ENCODE measurements at places on chromosomes 2 and 18.

- no peak for DNase-seq
Measured at GRCh38 chr2:62794791-62795190, 89.3 kb downstream of the EHBP1 start.

DNA sequence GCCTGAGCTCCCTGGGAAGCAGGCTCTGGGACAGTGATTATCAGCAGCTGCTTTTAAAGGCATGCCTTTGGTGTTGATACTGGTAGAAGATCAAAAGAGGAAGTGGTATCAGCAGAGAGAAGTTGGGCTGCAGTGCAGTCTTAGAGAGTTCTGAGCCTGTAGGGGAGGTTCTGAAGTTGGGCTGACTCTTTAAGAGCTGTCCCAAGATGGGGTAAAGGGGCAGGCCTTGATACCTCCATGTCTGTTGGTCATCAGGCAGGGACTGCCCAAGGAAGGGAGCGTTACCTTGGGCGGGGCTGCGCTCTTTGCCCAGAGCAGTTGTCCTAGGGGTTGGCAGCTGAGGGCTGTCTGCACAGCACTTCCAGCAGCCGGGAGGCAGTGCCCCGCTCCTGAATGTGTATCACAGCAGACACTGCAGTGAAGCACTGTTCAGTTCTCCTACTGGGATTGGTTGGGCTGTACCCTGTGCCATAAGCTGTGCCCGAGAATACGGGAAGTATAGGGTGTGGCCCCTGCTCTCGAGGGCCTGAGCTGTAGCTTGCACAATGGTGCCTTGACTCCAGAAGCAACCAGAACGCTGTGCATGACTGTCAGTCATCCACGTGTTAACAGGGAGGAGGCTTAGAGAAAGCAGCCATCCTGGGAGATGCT lies 177.0 kb downstream of the CTIF start:
- no peak for DNase-seq

GRCh38 chr18:71443706-71444480 lies 1100.2 kb downstream of the CBLN2 start:
- DNase-seq = no peak

GRCh38 chr2:228938629-228939028 lies 332.5 kb downstream of the PID1 start:
- DNase-seq = no peak

- no peak for DNase-seq
Measured at GRCh38 chr2:236282406-236282805, 18.2 kb upstream of the ASB18 start.

DNA sequence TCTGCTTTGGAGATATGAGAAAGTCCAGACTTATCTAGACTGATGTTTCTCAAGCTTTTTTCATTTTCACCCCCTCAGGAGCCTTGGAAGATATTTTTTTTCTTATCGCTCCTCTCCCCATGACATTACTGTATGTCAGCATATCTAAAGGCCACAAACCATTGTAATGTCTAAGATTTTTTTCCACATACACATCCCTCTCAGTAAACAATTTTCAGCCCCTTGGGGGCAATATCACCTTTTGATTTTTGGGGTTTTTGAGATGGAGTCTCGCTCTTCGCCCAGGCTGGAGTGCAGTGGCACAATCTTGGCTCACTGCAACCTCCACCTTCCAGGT lies 60.3 kb upstream of the REL start:
- DNase-seq = no peak

GRCh38 chr2:74095632-74096031 lies 52.1 kb downstream of the BOLA3 start:
- DNase-seq = no peak
